Stimulated activated CD4-positive, alpha-beta T cell treated with anti-CD3 and anti-CD28 coated beads, Interleukin-1b, Interleukin-23, amount 100 ng/mL, for 48 hours (primary cell): ENCODE measurements at places on chromosomes 11 and 22.

GRCh38 chr11:63551889-63552266 lies 11.3 kb downstream of the PLAAT2 start:
- DNase-seq: no peak

- peak; percentile 84 for DNase-seq
Measured at GRCh38 chr11:118198370-118198769, 21.9 kb upstream of the SCN2B start.

GRCh38 chr11:82730286-82730685 lies 3.4 kb downstream of the FAM181B start:
- DNase-seq: no peak

- no peak for DNase-seq
Measured at GRCh38 chr22:34812631-34813030, 253.3 kb upstream of the ISX start.

DNA sequence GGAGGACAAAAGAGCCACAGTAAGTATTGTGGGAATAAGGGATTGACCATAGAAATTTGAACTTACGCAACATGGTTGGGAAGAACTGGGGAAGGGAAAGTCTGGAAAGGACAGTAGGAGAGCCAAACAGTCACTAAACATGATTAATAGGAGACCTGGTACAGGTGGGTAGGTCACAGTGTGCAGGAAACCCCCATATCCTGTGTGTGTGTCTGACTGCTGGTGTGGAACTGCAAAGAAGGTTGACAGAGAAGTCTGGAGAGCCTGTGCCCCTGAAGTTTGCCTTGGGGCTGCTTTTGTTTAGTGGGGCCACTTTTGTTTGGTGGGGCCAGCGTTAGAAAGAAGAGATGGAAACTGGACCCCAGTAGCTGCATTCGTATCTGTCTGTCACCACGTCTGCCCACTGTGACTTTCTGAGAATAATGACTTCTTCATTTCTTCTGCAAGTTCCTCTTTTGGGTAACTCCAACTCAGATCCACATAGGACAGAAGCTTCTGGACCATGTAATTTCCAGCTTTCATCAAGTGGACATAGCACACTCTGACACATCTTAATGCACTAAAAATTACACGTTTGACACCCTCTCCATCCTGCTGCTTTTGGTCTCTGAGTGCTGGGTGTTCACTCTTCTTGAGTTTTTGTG lies 126.8 kb upstream of the RAG2 start:
- no peak for DNase-seq

GRCh38 chr22:27749597-27750225 lies 51.8 kb downstream of the MN1 start:
- DNase-seq: no peak

DNA sequence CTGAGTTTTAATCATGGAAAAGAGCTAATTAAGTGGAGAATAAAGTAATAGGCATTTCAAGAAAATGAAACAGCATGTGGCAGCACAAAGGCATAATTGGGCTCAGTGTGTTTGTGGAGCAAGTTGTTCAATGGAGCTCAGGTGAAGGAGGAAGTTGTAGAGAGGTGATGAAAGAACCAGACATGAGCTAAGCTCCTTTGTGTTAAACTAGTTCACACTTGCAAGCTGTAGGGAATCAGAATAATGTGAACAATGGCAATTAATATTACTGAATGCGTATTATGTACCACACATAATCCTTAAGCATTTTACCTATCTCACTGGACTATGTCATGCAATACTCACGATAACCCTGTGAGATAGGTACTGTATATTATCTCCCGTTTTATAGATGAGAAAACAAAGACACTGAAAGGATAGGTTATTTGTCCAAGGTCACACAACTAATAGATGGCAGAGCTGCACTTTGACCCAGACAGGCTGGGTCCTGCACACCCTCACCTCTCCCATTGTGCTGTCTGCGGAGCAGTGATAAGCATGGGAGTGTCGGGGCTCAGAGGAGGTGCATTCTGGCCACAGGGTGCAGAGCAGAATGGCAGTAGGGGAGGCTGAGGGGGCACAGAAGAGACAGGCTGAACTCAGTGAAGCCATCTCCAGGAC lies 8.9 kb downstream of the OLFML1 start:
- no peak for DNase-seq

- DNase-seq: no peak
Measured at GRCh38 chr11:74638869-74639268, 46.5 kb downstream of the POLD3 start.

- DNase-seq: peak; percentile 74
Measured at GRCh38 chr22:44620129-44620840, 81.7 kb upstream of the PRR5 start.

- DNase-seq: no peak
Measured at GRCh38 chr11:35980686-35981390, 37.0 kb downstream of the LDLRAD3 start.

GRCh38 chr11:104238916-104239315 lies 75.0 kb upstream of the PDGFD start:
- DNase-seq: no peak

GRCh38 chr11:107929611-107930200 lies 1.5 kb downstream of the RAB39A start:
- DNase-seq: no peak

DNA sequence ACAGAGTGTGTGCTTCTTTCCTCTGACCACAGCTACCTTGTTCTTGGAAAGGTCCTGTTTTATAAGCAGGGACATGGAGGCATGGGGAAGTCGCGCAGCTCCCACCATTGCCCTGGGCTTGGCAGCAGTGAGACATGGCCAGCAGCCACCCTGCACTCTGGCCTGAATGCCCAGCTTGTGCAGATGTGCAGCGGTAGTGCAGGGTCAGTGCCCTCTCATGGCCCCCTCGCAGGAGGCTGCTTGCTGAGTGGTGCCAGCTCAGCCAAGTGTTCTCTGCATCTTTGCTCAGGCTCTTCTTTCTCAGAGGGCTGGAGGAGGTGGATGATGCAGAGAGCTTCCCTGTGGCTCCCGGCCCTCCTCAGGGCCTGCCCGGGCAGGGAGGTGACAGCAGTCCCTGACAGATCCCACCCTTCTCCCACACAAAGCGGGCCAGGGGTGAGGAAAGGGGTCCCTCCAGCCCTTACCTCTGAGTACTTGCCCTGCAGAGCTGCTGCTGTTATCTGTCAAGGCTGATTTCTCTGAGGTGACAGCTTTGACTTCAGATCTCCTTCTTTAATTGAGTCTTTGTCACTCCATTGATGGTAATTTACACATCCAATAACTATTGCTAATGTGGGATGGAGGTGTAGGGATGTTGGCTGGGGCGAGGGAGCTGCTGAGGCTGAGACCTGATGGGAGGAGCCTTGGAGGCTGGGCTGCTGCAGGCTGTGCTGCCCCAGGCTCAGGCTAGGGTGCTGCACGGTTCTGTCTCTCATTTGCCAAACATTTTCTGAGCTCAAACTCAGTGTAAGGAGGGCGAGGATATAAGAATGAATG lies 47.4 kb upstream of the B3GAT1 start:
- DNase-seq: no peak

- DNase-seq: no peak
Measured at GRCh38 chr11:79209540-79210266, 231.1 kb downstream of the TENM4 start.

- no peak for DNase-seq
Measured at GRCh38 chr22:45919504-45920286, 57.3 kb downstream of the WNT7B start.

DNA sequence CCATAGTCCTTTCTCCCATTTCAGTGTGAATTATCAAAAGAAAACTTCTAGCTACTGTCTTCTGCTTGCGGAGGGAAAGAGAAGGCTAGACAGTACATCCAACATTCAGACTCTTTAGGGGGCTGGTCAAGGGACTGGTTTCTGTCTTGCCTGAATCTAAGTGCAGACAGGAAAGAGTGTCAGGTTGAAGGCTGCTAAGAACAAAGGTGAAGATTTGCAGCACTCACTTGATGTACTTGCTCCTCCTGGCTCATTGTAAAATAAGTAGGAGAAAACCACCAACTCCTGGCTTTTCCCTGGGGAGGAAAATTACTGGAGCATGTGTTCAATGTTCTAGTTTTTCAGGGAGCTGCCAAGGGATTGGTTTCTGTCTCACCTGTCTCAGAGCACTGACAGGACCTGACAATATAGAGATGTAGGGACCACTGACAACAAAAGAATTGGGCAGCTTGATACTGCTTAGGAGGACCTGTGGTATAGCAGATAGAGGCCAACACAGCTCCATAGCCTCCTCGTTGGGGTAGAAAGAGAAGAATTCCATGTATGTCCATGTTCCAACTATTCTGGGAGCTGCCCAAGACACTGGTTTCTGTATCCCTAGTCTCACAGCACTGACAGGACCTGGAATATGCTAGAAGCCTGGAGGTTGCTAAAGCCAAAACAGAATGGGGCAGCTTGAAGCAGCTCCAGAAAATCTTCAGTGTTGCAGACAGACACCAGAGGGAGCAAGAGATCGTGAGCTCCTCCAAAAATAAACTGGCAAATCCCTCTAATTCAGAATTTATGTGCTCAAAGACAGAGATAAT lies 39.7 kb upstream of the MMP12 start:
- DNase-seq: no peak

- no peak for DNase-seq
Measured at GRCh38 chr22:49204599-49205482, 622.8 kb downstream of the BRD1 start.

- no peak for DNase-seq
Measured at GRCh38 chr11:125174057-125174456, 9.5 kb downstream of the PKNOX2 start.

DNA sequence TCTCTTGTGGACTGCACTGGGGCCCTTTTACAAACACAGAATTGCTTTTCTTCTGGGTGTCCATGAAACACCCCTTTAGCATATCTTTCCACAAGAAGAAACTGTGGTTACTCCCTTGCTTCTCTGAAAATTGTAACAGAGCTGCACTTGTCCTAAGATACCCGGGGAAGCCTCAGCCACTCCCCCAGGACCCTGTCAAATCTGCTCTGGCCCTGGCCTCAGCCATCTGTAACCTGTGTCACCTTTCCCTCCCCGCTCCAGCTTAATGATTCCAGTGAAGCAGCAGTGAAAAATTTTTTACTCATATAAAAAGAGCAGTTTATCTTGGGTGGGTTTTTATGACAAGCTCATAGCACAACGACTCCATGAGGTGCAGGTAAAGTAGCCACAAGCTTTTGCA lies 3.4 kb upstream of the DUSP18 start:
- DNase-seq: no peak

DNA sequence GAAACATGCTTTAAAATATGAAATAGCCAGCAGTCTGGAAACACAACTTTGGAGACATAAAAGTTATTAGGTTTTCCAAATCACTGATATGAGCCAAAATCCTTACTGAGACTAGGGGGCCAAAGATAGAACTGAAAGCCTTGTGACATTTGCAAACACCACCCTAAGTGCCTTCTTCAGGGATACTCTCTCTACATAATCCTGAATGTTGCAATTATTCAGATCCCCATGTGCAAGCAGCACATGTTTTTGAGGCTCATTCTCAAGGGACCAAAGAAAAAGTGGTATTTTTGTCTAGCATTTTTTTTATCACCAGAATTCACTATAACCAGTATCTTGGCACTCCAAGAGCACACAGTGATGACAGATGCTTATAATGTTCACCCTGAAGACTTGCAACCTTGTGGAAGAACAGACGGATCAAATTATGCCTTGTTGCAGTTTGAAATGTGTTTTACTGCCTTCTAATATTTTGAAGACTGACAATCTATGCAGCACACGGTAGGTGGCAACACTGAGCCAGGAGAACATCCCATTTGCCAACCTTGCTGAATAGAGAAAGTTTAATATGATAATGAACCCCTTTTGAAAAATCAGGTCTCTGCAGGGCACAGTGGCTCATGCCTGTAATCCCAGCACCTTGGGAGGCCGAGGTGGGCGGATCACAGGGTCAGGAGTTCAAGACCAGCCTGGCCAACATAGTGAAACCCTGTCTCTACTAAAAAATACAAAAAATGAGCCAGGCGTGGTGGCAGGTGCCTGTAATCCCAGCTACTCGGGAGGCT lies 78.5 kb downstream of the PLEKHA7 start:
- DNase-seq: no peak

DNA sequence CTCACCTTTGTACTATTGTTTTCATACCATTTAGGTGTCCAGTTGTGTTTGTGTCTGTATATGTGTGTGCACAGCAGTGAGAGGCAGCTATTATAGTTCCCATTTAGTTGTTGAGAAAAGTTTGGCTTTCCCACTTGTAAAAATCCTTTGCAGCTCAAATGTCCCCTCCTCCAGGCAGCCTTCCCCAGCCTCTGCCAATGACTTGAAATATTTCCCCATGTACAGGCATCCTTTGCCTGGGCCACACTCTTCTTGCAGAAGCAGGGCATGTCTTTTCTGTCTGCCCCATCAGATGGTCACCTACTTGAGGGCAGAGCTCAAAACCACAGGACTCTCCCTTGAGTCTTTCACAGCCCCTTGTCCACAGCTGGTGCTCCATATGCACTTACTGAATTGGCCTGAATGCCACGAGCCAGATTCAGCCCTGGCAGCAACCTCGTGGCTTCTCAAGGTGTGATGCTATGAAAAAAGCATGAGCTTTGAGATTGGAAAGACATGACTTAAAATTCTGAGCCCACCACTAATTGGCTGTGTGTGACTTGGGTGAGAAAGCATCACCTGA lies 39.3 kb downstream of the MYEOV start:
- no peak for DNase-seq

- DNase-seq: no peak
Measured at GRCh38 chr11:115751243-115752015, 247.2 kb upstream of the CADM1 start.

DNA sequence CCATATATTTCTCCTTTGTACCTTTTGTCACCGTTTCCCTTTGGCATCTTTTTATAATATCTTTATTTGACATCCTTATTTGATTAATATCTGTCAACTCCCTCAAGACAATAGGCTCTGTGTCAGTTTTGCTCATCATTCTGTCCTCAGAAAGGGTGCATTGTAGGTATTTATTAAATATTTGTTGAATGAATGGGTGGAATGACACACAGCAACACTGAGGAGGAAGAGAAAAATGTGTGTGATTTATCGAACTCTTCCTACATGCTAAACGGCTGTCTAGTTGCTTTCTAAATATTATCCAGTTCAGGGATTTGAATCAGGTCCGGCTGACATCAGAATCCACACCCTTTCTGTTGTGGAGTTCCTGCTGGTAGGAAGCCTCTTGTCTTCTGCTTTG lies 98.2 kb downstream of the NAV2 start:
- no peak for DNase-seq

DNA sequence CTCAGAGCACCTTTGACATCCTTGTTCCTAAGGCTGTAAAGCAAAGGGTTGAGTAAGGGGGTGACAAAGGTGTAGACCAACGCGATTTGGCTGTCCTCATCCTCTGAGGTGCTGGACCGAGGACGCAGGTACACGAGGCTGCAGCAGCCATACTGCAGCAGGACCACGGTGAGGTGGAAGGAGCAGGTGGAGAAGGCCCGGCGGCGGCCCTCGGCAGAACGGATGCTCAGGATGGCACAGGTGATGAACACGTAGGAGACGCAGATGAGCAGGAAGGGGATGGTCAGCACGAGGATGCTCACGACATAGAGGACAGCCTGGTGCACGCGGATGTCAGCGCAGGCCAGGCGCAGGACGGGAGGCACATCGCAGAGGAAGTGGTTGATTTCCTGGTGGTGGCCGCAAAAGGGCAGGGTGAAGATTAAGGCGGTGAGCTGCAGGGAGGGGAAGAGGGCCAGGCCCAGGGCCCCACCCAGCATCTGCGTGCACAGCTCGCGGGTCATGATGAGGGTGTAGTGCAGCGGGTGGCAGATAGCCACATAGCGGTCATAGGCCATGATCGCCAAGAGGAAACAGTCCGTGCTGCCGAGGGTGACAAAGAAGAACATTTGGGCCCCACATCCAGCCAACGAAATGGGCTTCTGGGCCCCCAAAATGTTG lies 632 bp downstream of the OR10Q1 start:
- no peak for DNase-seq

- DNase-seq: no peak
Measured at GRCh38 chr11:2662430-2663299, 37.1 kb downstream of the KCNQ1OT1 start.

- DNase-seq: peak; percentile 55
Measured at GRCh38 chr11:74453373-74453975, 13.9 kb downstream of the KCNE3 start.
